ENCODE measurements at places on chromosomes 3 and 15.
A peak's percentile ranks its signal among the peaks of the same experiment; 100 is the strongest.

DNA sequence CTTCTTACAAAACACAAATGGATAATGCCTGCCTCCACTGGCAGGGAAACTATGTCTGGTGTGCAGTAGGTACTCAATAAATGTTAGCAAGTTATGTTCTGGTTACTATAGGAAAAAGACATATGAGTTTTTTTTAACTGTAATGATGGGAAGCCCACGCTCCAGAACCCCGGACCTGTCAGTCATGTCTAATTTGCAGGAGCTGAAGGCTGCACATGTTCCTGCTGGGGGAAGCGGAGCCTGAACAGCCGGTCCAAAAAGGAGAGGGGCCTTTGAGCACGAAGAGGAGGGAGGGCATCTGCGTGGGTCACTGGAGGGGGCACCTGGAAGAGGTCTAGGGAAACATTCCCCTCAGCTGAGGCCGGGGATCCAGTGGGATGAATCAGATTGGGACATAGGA lies 113.2 kb downstream of the DGKG start:
- no peak for DNase-seq

GRCh38 chr15:70275461-70276138 lies 177.9 kb upstream of the TLE3 start:
- no peak for DNase-seq

- DNase-seq = no peak
These were observed 36.1 kb downstream of the CFAP44 start for GRCh38 chr3:113405180-113405579.

- no peak for DNase-seq
These were observed 33.3 kb downstream of the CMTM6 start for GRCh38 chr3:32469151-32469874.

DNA sequence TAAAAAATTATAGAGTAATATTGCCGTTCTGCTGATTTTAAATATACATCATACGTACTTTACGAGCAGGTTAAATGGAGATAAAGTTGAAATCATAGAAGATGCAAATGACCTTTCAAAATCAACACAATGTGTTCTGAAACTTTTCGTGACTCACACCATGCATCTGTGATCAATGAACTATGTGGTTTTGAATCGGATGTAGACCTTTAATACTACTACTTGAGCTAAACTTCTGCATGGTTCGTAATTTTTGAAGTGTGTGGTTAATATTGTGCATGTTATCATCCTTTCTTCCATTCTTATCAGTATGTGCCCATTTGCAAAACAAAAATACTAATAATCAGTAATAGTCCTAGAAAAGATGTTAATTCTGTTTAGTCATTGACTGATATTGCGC lies 58.9 kb downstream of the GASK1A start:
- no peak for DNase-seq

DNA sequence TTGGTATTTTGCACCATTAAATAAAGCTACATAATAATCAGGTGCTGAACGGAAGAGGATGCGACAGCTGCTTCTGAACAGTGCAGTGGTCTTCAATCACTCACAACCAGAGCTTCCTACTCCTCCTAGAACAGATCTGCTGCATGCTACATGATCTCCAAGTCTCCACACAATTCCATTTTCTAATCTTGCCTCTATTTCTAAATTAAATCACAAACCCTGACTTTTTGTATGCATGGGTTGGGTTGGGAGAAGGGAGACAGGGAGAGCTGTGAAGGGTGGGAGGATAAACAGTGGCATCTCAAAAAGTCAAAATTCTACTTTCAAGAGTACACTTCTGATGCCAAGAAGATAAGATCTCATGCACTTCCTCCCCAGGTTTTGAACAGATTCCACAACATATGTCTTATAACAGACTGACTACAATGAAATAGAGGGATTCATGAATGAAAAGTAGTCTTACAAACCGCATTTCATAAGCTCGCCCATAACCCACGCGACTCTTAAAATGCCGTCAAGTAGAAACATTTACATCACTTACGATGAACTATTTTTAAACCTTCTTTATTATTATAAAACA lies 57.2 kb downstream of the CHSY1 start:
- no peak for DNase-seq

DNA sequence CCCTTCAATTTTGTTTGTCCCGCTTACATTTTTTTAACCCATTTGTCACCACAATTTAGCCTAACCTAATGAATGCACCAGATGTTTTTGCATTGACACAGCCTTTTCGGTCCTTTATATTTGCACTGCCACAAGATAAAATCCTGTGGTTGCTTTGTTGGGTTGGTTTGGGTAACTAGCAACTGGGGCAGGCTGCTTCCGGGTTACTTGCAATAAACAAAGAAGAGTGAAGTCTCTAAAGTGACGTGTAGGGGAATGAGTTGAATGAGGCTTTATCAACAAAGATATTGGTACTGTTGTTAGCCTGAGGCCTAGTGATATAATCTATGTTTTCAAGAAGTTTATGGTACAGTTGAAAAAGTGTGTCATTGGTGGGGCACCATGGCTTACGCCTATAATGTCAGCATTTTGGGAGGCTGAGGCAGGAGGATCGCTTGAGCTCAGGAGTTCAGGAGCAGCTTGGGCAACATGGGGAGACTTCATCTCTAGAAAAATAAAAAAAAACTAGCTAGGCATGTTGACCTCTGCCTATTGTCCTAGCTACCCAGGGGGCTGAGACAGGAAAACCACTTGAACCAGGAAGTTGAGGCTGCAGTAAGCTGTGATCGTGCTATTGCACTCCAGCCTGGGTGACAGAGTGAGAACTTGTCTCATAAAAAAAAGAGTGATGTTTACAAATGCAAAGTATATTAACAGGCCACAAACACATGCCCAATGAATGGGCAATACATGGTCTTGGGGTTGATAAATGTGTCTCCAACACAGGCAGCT lies 121.8 kb downstream of the OXSM start:
- DNase-seq = peak; percentile 63

- DNase-seq = no peak
These were observed 4.8 kb downstream of the TMIE start for GRCh38 chr3:46705751-46706552.

DNA sequence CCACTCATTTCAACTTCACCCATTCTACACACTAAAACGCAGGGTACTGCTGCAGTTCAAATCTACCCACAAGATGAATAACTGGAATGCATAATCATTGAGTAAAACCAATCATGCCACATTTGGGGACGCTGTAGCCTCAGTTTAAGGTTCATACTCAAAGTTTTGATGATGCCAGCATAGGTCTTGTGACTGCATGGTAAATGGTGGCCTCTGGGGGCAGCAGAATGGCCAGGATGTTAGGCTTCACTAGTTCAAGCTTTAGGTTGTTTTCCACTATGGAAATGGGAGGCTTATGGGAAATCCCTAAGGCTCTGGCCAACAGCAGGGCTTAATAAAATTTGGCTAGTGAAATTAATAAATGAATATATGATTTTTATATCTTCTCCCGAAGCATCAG lies 104.3 kb upstream of the TSC22D2 start:
- no peak for DNase-seq

- DNase-seq = no peak
These were observed 5.8 kb downstream of the NLGN1 start for GRCh38 chr3:173403376-173403775.

DNA sequence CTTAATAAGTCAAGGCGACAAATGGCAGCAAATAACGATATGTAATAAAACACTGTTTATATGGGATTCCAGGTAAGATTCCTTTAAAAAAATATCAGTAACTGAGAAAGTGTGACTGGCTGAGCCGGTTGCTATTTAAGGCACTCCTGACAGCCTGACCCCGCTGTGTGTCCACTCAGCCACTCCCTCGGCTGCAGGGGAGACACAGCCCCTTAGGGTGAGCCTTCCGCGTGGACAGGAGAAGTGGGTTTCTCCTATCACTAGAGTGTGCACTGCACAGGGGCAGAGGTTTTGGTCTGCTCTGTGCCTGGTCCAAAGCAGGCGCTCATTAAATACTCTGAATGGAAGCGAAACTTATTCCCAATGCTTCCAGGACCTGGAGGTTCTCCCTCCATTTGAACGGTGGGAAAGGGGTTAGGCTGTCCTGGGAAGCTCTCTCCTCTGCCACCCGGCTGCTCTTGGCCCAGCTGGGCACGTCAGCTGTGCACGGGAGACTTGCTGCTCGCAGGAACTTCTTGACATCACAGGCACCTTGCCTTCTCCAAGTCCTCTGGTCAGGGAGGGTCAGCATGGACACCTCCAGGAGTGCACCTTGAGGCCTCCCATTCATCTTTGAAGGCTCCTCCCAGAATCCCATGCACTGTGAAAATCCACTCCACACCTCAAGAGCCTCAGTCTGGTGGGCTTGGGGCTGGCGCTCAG lies 43.3 kb upstream of the SLCO2A1 start:
- no peak for DNase-seq

DNA sequence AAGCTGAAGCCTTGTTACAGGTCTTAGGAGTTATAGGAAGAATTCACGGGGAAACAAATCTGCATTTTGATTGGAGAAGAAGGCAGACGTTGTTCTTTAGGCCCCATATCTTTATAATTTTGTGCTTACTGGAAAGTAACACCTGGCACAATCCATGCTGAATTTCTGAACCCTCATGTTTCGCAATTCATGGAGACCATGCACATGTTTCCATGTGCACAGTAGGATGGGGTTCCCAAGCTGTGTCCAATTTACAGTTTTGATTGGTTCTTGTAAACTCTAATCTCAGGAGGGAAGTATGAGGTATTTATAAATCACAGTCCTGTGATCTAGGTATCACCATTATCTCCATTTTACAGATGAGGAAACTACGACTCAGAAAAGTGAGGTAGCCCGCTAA lies 7.8 kb upstream of the SCAANT1 start:
- no peak for DNase-seq

DNA sequence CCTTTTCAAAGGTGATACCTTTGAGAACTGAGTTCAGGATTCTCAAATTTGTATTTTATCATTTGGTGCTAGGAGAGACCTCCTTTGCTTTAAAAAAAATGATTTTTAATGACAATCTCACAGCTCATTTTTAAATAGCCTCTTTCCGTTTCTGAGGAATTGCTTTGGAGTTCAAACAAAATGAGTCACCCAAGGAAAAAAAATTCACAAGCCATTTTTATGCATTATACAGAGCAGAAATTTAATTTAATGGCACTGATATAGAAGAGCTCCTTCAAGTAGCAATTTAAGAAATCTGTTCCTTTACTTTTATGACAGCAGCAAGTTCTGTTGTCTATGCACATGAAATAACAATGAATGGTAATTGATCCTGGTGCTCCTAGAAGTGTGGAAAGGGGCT lies 337.9 kb upstream of the KCNMB2 start:
- DNase-seq = no peak

DNA sequence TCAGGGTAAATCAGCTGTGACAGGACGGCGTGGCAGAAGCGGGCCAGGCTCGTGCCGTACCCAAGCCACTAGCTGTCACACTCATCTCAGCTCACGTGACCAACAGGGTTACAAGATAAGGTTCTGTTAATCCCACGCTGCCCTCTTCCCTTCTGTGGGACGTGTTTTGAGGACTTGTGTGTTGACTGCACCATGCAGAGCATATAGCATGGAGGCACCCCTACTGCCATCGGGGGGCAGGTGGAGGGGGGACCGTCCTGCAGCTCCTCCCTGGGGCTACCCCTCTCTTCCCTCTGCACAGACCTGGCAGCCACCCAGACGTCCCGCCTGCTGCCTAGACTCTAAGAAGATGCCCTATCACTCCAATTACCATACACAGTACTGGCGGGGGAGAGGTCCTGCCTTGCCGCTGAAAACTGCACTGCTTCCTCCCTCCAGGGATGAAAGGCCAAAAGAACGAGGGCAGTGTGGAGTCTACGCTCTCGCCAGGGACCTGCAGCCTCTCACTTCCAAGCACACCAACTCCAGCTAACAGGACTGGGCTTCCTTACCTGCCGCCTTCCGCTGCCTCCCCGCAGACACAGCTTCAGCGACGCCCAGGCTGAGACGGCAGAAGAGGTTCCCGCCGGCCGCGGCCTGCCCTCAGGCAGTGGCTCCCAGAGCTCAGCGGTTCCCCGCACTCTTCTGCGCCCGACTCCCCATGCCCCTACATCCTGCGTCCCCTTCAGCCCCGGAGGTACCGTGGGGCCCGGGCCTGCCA lies at the start of gene TNK2:
Gene TNK2, minus strand, starts transcription at position 618 of the 760 bp plus-strand sequence. CDS start 19,963 bp downstream, outside the sequence.
- peak; percentile 65 for DNase-seq

GRCh38 chr3:157549498-157549897 lies 46.3 kb upstream of the VEPH1 start:
- no peak for DNase-seq

- DNase-seq = no peak
These were observed 221.9 kb upstream of the TOPAZ1 start for GRCh38 chr3:44019736-44020135.

DNA sequence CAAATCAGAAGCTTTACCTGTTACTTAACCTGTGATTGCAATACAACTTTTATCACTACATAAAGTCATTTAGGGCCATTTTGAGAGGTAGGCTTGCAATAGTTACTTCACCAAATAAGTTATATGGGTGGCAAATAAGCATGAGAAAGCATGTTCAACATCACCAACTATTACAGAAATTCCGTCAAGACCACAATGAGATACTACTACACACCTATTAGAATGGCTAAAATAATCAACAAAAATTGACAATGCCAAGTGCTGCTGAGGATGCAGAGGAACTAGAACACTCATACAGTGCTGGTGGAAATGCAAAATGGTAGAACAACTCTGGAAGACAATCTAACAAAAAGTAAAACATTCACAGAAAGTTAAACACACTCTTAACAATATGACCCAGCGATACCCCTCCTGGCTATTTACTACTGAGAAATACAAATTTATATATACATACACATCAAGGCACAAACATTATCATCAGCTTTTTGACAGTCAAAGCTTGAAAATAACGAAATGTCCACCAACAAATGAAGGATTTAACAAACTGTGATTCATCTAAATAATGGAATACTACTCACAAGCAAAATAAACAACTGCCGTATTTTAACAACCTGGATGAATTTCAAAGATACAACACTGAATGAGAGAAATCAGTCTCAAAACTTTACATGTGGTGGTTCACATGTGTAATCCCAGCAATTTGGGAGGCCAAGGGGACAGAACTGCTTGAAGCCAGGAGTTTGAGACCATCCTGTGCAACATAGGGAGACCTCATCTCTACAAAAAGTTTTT lies 82.9 kb downstream of the MYO9A start:
- DNase-seq = no peak

GRCh38 chr3:37478721-37479210 lies 304.4 kb upstream of the LRRFIP2 start:
- DNase-seq = no peak
